ENCODE measurements at places on chromosomes 3 and 15.

GRCh38 chr15:40743921-40744814 lies 10.9 kb downstream of the RMDN3 start:
- ATAC-seq: peak; percentile 50

DNA sequence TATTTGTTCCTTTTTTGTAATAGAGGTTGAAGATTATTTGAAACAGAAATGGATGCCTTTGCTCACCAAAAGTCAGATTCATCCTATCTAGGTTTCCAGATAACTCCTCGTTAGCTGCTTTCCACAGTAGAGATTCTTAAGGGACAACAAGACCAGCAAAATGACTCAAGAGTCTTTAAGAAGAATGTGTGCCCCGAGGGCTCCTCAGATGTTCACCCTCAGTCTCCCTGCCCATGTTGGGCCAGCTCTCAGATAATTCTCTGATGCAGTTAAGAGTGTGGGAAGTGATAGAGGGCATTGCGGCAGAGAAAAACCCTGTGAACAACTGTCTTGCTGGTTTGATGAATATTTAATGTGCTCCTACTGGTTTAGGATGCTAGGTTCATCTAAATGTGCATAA lies 251.1 kb downstream of the PTPRG start:
- ATAC-seq: no peak

GRCh38 chr15:51443282-51443914 lies 101.9 kb downstream of the GLDN start:
- peak; percentile 18 for ATAC-seq

GRCh38 chr3:197549261-197549885 lies 6.4 kb downstream of the BDH1 start:
- ATAC-seq: peak; percentile 5

- peak; percentile 80 for ATAC-seq
These were observed 246.5 kb downstream of the TBL1XR1 start for GRCh38 chr3:176950743-176951142.

GRCh38 chr15:89090791-89091626 lies 2.8 kb downstream of the ABHD2 start:
- ATAC-seq: peak; percentile 27

DNA sequence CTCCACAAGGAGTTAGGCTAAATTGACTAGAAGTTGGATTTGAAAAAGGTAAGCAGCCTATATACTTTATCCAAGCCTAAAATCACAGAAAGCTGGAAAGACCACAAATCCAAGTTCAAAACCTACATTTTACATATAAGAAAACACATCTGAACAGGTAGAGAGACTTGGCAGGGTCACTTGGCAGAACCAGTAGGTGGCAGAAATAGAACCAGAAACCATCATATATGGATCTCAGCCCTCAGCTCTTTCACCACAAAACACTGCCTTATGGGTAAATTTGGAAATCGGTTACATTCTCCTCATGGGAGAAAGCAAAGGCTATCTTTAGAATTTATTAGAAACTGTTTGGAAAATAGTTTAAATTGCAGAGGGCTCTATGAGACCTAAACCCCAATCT lies 44.2 kb downstream of the MKRN2 start:
- no peak for ATAC-seq

- ATAC-seq: no peak
These were observed 8.9 kb downstream of the IQSEC1 start for GRCh38 chr3:13064159-13064868.

DNA sequence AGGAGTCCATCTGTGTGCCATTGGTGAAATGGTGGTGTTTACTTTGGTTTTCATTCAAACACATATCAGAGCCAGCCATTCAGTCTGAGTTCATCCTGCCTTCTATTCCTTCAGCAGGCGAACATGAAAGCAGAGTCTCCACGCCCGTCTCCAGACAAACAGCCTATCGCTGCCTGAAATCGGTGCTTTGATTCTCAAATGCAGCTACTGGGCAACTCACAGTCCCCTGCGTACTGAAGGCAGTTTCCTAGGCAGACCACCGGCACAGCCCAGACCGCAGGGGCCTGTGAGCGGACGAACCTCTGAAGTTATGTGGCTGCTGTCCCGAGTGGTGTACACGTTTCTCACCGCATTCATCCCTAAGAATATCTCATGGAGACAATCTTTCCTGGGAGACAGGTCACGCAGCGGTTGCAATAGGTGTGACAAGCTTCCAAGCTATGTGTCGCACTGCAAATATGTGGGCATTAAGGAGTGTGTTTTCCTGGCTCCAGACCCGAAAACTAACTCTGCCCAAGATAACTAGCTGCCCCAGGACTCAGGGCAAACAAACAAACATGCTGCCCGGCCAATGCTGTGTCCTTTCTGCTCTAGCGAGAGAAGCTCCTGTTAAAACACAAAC lies 16.9 kb upstream of the RYR3 start:
- ATAC-seq: no peak

DNA sequence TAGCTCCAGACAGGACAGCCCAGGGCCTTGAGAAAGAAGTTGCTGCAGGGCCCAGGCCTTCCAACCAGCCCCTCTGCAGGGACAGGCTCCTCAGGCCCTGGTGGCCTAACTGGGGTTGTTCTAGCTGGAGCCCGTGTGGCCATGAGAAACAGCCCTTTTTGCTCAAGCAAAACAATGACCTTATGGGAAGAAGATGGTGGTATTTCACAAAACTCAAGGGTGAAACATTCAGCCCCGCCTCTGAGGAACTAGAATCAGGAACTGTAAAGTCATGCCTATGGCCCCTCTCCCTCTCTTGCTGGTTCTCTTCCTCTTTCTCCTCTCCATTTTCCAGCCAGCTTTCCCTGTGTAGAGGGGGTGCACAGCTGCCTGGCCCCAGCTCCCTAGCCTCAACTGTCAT lies 273.3 kb downstream of the RPLP1 start:
- ATAC-seq: no peak

GRCh38 chr3:194223951-194224350 lies 88.0 kb downstream of the HES1 start:
- no peak for ATAC-seq

GRCh38 chr3:27540231-27540630 lies 56.0 kb upstream of the SLC4A7 start:
- ATAC-seq: no peak

- peak; percentile 28 for ATAC-seq
These were observed 101.6 kb upstream of the NR2E3 start for GRCh38 chr15:71708741-71709140.

GRCh38 chr3:157094751-157095480 lies 65.0 kb downstream of the CCNL1 start:
- no peak for ATAC-seq

DNA sequence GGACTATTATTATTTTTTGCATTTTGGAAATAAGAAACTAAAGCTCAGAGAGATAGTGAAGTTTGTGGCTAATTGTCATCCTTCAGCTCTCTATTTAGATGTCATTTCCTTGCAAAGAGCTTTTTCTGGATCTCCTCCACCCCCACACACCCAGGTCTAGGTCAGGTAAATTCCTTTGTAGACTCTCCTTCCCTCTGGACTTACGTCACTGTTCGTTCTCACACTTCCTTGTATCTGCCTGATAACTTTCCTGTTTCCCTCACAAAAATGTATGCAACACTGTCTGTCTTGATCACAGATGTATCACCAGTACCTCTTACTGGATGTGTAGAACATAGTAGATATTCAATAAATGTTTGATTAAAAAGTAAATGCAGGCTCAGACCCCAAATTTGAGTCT lies 6.1 kb upstream of the MB21D2 start:
- ATAC-seq: peak; percentile 59

- ATAC-seq: peak; percentile 2
These were observed 4.7 kb downstream of the BHLHE40 start for GRCh38 chr3:4983739-4984510.

DNA sequence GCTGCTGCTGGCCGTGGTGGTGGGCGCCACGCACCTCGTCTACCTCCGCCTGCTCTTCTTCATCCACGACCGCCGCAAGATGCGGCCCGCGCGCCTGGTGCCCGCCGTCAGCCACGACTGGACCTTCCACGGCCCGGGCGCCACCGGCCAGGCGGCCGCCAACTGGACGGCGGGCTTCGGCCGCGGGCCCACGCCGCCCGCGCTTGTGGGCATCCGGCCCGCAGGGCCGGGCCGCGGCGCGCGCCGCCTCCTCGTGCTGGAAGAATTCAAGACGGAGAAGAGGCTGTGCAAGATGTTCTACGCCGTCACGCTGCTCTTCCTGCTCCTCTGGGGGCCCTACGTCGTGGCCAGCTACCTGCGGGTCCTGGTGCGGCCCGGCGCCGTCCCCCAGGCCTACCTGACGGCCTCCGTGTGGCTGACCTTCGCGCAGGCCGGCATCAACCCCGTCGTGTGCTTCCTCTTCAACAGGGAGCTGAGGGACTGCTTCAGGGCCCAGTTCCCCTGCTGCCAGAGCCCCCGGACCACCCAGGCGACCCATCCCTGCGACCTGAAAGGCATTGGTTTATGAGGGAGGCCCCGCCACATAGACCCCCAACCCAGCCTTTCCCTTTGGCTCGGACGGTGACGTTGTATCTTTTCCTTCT lies 1.1 kb downstream of the GPR27 start:
- ATAC-seq: no peak

DNA sequence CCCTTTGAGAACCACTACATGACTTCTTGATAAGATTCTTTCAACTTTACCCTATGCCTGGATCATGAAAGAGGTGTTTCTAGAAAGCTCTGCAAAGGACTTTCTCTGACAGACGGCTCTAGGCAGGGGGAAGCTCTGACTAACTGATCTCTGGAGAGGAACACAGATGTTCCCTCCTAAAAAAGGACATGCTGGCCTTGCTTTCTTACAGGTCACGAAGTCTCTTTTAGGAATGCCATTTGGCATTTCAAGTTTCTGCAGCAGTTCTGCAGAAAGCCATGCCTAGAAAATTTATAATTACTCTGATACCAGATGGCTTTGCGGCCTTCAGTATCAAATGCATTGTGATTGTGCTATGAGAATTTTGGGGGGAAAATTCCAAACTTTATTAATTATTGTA lies 275.4 kb upstream of the CTDSPL start:
- ATAC-seq: no peak

- ATAC-seq: no peak
These were observed 60.7 kb downstream of the CGNL1 start for GRCh38 chr15:57436961-57437360.

GRCh38 chr15:91135201-91136130 lies 35.4 kb downstream of the SV2B start:
- ATAC-seq: no peak

DNA sequence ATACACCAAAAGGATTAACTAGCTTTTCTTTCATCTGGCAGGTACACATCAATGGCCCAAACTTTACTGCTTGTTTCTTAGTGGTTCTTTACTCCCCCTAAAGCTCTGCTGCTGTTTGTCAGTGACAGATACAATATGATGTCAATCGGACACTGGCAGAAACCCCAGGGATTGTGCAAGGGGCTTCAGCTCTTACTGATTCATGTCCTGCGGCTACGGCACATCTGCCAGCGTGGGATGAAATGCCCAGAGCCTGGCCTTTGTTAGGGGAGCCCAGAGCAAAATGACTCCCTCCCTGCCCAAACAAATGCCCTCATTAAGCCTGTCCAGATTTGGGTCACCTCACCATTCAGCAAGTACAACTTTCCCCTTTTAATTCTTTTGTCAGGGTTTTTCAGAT lies 28.3 kb downstream of the SRP14 start:
- ATAC-seq: no peak

- no peak for ATAC-seq
These were observed 18.8 kb downstream of the B4GALT4 start for GRCh38 chr3:119221779-119222320.

DNA sequence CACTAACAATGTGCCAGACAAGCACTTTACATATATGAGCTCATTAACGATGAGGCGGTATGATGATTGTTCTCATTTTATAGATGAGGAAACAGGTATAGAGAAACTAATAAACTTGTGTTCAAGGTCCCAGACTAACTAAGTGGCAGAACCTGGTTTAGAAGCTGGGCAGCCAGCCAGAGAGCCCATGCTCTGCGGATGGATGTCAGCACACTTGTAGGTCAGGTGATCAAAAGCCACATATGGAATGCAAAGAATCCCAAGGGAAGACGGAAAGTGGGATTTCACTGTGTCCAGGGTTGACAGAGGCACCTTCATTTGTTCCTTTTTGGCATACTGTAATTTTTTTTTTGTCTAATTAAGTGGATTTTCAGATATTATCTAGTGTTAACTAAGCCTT lies 103.7 kb downstream of the EFL1 start:
- ATAC-seq: no peak

DNA sequence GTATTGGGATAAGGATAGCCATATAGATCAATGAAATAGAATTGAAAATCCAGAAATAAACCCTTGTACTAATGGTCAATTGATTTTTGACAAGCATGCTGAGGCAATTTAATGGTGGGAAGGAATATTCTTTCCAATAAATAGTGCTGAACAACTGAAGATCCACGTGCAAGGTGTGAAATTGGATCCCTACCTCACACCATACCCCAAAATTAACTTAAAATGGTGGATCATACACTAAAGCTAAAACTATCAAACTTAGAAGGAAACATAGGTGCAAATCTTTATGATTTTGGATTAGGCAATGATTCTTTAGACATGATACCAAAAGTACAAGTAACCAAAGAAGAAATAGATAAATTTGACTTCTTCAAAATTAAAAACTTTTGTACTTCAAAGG lies 22.1 kb upstream of the SYNM start:
- ATAC-seq: no peak

DNA sequence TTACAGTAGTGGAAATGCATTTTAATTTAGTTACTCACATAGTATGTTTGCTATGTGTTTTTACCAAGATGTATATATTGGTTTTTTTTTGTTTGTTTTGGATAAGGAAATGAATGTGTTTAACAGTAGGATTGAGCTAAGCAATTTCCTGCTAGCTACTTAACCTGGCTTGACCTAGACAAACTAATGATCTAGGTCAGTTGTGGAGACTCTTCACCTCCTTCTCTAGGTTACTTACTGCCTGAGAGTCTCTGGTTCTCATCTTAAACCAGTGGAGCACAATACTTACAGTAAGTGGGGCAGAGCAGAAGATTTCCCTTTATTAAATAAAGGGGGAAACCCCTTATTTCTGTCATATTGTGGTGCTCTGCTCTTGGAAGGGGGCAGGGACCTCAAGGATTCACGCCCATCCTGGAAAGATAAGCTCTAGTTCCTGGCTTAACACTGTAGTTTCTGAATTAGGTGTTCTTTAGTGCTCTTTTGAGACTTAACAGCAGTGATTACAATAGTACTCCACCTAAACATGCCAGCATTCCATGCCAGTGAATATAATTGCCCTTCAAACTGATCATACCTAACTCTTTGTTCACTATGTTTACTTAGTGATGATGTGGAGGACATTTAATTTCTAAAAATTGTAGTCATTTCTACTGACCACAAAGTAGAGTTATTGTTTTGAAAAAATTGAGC lies 79.9 kb downstream of the UBP1 start:
- ATAC-seq: peak; percentile 87

DNA sequence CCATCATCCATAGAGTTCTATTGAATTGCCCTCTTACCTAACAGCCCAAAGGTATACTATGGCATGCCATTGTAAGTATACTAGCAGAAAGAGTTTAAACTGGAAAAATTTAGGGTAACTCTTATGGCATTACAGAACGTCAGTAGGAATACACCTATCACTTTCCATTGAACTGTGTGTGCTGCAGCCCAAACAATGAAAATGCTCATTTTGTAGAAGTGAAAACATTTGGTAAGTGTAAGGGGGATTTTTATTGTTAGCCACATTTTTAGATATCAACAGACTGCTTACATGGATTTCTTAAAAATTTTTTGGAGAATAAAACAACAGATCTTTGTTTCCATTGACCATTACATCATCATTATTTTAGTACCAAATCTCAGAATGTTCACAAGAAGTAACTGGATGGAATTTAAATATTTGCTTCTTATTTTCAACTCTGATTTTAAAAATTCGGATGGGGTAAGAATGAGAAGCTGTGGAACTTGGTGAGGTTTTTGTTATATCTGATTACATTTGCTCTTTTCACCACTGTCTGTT lies 245.9 kb downstream of the UBE2E2 start:
- no peak for ATAC-seq

- no peak for ATAC-seq
These were observed 22.2 kb upstream of the EID1 start for GRCh38 chr15:48855501-48856440.
